ENCODE measurements at places on chromosomes 6 and 20. TPM values are rescaled to one million over a fixed set of nuclear protein-coding genes. Genes with fewer than 3 reads are reported as not detected.

ENPP5 gene
- polyA plus RNA-seq = 3.3 TPM

SCRT2 gene
- polyA plus RNA-seq = 0.04 TPM

TSPO2 gene
- 0.59 TPM for polyA plus RNA-seq

PLCB4 gene
- 5.4 TPM for polyA plus RNA-seq

DNA sequence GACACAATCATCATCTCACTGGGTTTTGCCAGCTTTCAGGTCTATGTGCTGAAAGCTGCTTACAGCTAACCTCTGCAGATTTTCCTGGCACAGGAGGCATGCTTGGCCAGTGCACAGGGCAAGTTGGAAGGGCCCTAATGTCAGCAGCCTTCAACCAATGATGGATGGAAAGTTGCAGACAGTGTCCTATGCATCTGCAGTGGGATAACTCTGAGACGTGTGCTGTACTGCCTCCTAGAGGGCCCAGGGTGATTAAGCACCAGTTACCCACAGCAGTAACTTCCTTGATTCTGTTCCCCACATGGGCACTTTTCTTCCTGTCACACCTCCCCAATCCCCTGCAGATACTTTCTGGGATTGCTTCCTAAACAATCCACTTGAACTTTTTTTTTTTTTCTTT is 38.6 kb downstream of the OVOL2 start:
- DNase-seq = no peak
